ENCODE measurements at places on chromosomes 16 and 17.

GRCh38 chr16:9318764-9319163 lies 227.3 kb downstream of the HAPSTR1 start:
- no peak for DNase-seq
- H3K4me1 ChIP-seq, result no peaks in the 10 kb centered on the region
- no peaks in the 10 kb centered on the region for H3K27me3 ChIP-seq
- H3K4me3 ChIP-seq, result no peak overlapping the region
- H3K36me3 ChIP-seq, result no peaks in the 10 kb centered on the region

DNA sequence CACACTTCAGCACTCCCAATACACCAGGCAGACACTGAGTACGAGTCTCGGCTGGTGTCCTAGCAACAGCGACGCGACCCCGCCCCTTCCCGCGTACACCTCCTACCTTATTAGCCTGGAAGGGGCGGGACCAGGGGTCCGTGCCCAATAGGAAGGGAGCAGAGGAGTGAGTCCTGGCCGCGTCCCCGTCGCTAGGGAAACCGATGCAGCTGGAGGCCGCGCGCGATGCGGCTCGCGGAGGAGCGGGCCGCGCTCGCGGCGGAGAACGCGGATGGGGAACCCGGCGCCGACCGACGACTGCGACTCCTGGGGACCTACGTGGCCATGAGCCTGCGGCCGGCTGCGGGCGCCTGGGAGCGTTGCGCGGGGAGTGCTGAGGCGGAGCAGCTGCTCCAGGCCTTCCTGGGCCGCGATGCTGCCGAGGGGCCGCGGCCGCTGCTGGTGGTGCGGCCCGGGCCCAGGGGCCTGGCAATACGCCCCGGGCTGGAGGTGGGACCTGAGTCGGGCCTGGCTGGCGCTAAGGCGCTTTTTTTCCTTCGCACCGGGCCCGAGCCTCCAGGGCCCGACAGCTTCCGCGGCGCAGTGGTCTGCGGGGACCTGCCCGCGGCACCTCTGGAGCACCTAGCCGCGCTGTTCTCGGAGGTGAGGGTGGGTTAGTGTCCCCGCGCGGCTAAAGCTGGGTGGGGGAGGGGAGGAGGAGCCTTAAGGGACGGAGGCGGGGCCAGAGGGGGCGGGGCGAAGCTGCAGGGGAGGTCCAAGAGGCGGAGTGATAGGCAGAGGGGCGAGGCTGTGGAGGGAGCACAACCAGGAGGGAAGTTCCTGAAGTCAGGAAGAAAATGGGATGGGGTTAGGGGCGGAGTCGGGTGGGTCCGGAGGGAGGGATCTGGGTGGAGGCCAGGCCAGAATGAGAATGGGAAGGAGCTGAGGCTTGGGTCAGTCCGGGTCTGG lies at the start of gene DNAH9:
TSS of gene DNAH9 (plus strand) at position 197 of the 948 bp plus-strand sequence. CDS start at position 226, 29 bp downstream.
- DNase-seq, result no peak
- H3K36me3 ChIP-seq, result no peaks in the 10 kb centered on the region
- H3K4me1 ChIP-seq, result no peaks in the 10 kb centered on the region
- peaks cover 7% of the 10 kb centered on the region for H3K27me3 ChIP-seq
- H3K27ac ChIP-seq, result no peak within 1 kb of the TSS

- H3K27me3 ChIP-seq, result peaks cover 18% of the 10 kb centered on the region
- peaks cover 2% of the 10 kb centered on the region for H3K36me3 ChIP-seq
- DNase-seq, result no peak
- H3K27ac ChIP-seq, result no peak within 1 kb of the TSS
- H3K4me1 ChIP-seq, result peaks cover 2% of the 10 kb centered on the region
- H3K4me3 ChIP-seq, result no peak within 1 kb of the TSS
These were observed at the start of gene ITGAD for GRCh38 chr16:31393056-31393455. ITGAD (plus strand) TSS chr16:31393335; CDS start chr16:31393361, 26 bp downstream.

GRCh38 chr17:43365356-43365755 lies 33.4 kb upstream of the ARL4D start:
- H3K27ac ChIP-seq, result no peak overlapping the region
- peaks cover 56% of the 10 kb centered on the region for H3K4me1 ChIP-seq
- no peak for DNase-seq
- H3K36me3 ChIP-seq, result peaks cover 8% of the 10 kb centered on the region
- H3K4me3 ChIP-seq, result no peak overlapping the region
- peaks cover 3% of the 10 kb centered on the region for H3K27me3 ChIP-seq

DNA sequence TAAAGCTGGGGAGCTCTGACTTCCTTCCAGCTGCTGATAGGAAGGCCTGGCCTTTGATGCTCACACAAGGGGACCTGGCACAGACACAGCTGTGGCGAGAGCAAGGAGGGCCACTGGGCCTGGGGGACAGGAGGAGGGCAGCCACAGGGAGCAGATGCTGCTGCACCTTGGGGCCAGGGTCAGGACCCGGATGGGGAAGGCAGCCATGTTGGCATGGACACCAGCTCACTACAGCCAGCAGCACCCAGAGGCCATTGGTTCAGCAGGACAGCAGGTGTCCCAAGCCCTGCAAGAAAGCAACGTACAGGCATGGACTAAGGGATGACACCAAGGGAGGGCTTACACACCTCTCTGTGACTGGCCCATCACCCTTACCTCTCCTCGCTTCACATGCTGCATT lies 8.0 kb upstream of the RNF112 start:
- H3K36me3 ChIP-seq, result no peaks in the 10 kb centered on the region
- H3K4me3 ChIP-seq, result no peak overlapping the region
- no peaks in the 10 kb centered on the region for H3K4me1 ChIP-seq

DNA sequence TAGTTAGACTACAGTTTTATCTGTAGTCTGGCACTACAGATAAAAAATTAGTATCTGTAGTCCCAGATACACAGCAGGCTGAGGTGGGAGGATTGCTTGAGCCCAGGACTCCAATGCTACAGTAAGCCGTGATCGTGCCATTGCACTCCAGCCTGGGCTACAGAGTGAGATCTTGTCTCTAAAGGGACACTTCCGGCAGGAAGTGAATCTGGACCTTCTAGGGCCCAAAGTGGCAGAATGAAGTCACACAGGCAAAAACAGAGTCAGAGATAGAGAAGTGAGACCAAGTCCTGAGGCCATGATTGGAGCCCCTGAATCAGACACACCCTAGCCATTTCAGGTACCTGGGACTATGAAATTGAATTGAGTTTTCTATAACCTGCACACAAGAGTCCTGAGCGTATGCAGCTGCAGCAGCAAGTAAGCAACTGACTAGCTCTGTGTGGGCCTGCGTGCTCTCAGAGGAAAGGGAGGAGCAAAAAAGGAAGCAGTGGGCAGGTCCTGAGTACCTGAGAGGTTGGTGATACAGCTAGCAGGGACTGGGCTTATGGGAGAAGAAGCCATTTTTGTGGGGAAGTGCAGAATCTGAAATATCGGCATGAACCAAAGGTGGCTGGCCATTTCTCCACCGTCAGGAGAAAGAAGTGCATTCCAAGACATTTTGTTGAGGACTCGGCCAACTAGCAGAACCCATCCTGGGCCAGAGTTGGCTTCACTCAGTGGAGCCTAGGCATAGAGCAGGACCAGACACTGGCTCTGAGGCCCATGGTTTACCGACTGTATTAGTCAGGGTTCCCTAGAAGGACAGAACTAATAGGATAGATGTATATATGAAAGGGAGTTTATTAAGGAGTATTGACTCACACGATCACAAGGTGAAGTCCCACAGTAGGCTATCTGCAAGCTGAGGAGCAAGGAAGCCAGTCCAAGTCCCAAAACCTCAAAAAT lies 27.2 kb upstream of the BRD7 start:
- no peak for DNase-seq
- H3K4me3 ChIP-seq, result no peak overlapping the region
- no peaks in the 10 kb centered on the region for H3K27me3 ChIP-seq
- no peaks in the 10 kb centered on the region for H3K36me3 ChIP-seq
- peak overlapping the region; percentile 47 for H3K27ac ChIP-seq

Data from activated CD4-positive, alpha-beta memory T cell treated with anti-CD3 and anti-CD28 coated beads, Interleukin-2, amount 10 ng/mL, durations not matched to agents 7 days and 5 days (primary cell).